ENCODE measurements at places on chromosomes 16 and 17.

DNA sequence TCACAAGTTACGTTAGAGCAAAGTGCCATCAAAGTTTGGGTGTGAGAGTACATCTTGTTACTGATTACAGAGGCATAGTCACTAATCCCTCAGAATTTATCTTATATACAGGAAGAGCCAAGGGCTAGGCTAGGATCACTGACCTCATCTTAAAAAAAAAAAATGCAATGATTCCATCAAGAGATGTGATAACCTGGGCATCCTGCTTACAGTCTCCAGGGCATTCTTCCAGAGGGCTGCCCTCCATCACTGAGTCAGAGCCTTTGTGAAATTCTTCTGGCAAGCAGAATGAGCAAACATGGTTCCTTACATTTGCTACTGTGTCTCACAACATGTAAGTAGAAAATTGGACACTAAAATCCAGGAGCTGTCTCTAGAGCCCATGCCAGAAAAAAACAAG, 410.6 kb downstream of the ZFHX3 start:
- no peak for DNase-seq

DNA sequence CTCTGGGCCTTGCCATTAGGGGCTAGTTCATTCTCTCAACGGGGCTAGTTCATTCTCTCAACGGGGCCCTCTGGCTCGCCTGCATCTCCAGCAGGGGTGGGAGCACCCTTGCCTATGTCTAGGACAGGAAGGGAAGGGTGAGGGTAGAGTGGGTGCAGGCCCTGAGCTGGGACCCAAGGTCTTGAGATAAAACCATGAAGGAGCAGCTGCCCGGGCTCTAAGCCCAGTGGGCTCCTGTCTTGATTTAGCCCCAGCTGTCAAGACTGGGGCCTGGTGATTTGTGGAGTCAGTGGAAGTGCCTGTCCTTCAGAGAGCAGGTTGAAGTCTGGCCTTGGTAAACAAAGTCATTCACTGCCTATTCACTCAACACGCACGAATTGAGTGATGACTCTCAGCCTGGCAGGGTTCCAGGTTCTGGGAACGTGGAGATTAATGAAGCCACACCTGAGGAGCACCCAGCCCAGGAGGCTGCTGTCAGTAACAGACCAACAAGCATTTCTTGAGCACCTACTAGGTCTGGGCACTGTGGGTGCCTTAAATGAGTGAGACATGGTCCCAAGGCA, 35.4 kb downstream of the WNT3 start:
- no peak for DNase-seq

GRCh38 chr17:76161619-76162266, 20.7 kb upstream of the FOXJ1 start:
- no peak for DNase-seq

DNA sequence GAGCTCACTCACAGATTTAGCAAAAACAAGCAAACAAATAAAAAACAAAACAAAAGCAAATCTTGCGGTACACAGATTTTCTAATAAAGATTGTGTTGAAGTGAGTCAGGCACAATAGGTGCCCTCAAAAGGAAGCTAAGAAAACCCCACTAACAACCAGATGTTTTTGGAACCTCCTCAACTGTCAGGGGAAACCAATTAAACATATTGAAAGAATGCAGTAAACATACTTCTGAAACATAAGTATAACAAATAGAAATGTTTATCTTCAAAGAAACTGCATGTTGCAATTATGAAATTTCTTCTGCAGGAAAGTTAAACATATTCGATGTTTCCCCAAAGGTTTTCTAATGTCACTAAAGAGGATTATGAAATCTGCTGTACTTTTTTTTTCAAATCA, 110.5 kb upstream of the CORO6 start:
- DNase-seq: no peak

DNA sequence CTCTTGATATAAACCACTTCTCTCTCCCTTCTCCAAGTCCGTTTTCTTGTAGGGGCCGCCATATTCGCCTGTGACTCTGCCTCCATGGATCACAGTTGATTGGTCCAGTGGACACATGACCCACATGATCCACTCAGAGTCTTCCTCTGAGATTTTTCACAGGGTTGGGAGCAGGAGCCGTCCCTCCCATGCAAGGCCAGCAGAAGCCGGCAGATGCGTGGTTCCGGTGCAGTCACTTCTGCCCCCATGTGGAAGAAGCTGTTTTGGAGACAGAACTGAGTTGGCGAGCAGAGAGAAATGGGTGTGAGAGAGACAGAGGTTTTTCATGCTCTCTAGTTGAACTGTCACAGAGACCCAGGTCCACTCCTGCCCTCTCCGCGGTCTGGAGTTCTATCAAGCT, 83.3 kb downstream of the C16orf95 start:
- DNase-seq: no peak

- no peak for DNase-seq
Measured at GRCh38 chr16:67169011-67169451, 1.3 kb upstream of the NOL3 start.

DNA sequence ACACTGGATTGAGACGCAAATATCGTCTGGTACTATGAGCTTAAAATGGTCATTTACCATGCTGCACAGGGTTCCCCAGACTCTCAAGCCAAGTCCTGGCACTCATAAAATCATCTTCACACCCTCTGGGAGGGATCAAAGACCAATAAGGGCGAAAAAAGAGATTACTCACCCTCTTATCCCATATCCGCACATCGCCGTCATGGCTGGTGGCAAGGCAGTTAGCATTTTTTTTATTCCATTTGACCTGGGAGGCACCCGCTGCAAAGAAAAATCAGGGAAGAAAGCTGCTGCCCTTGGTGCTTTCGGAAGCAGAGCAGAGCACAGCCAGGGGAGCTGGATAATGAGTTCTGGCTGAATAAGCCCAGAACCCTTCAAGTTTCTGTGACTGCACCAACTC, 42.4 kb downstream of the WDR59 start:
- no peak for DNase-seq

- DNase-seq: no peak
Measured at GRCh38 chr17:72373910-72374741, 253.3 kb downstream of the SOX9 start.

Data from globus pallidus (tissue), 1 donor.